ENCODE measurements at places on chromosomes 3 and 15. TPM values are rescaled to one million over a fixed set of nuclear protein-coding genes. Genes with fewer than 3 reads are reported as not detected.

Gene FANCD2
- 16.6 TPM for total RNA-seq

GRCh38 chr3:99319961-99320360 is 318.4 kb upstream of the COL8A1 start:
- peak; percentile 31 for DNase-seq

DNA sequence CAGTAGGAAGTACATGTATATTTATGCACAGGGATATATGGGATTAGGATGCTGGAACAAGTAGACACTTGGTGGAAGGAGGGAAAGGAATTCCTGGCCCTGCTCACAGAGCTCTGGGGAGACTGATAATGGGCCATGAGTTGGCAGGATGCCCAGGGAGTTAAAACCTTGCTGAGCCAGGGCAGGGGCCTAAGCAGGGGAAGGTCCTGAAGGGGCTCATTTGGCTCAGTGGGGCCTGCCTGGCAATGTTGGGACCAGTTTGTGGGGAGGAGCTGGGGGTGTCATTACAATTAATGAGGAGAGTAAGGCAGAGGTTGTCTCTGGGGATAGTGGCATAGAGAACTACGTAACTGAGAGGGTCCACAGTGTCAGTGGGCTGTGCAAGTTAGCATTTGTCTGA is 124.2 kb upstream of the ADPGK start:
- no peak for DNase-seq

DNA sequence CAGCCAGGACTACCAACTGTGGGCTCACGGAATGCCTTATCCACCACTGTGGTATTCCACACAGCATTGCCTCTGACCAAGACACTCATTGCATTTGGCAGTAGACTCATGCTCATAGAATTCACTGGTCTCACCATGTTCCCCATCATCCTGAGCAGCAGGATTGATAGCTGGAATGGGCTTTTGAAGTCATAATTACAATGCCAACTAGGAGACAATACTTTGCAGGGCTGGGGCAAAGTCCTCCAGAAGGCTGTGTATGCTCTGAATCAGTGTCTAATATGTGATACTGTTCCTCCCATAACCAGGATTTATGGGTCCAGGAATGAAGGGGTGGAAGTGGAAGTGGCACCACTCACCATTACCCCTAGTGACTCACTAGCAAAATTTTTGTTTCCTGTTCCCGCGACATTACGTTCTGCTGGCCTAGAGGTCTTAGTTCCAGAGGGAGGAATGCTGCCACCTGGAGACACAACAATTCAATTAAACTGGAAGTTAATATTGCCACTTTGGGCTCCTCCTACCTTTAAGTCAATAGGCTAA is 58.6 kb upstream of the CCDC80 start:
- DNase-seq, result peak; percentile 14

DNA sequence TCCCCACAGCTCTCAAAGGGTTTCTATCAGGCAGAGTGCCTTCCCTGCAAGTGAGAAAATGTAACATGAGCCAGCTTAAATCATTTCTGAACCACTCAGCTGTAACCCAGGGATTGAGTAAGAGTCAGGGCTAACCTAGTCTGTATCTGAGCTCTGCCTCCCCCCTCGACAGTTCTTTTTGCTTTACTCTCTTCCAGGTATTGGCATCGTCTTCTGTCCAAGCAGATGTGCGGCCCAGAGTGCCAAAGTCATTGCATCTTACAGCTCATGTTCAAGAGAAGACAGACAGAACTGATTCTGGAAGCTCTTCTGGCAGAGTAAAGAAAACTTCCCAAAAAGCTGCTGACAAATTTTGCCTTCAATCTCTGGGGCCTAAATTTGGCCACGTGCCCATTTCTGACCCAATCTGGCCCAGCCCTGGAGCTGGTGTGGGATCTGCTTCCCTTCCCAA is 74.8 kb downstream of the ABHD5 start:
- no peak for DNase-seq

Data from kidney epithelial cell (primary cell).